ENCODE measurements at places on chromosomes 3 and 15.

DNA sequence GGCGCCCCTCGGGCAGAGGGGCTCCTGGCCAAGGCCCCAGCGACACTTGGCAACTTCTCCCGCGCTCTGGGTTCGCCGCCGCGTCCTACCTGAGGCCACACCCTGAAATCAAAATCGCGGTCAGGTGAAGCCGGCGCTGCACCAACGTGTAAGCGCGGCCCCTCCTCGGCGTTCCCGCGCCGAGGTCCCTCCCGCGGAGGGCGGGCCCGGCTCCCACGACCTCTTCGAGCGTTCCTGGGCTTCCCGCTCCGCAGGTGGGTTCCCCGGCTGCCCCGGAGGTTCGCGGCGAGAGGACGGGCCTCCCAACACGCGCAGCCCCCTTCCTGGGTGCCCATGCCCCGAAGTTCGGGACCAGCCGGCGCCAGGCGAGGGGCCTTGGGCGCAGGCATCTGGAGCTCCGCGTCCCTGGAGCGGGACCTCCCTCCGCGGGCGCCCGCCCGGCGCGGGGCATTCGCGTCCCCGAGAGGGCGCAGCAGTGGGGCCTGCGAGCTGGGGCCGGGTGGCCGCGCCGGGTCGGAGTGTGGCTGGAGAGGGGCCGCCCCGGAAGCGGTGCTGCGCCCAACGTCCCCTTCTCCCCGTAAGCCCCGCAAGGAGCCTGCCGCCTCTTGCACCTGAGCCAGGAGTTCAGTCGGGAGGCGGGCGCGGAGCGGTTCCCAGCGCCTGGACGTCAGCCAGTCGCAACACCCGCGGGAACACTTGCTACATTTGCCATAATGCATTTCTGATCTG is 13.7 kb downstream of the PAK6 start:
- DNase-seq, result no peak

GRCh38 chr3:112379020-112379690 is 46.2 kb downstream of the CD200 start:
- DNase-seq, result peak; percentile 95

DNA sequence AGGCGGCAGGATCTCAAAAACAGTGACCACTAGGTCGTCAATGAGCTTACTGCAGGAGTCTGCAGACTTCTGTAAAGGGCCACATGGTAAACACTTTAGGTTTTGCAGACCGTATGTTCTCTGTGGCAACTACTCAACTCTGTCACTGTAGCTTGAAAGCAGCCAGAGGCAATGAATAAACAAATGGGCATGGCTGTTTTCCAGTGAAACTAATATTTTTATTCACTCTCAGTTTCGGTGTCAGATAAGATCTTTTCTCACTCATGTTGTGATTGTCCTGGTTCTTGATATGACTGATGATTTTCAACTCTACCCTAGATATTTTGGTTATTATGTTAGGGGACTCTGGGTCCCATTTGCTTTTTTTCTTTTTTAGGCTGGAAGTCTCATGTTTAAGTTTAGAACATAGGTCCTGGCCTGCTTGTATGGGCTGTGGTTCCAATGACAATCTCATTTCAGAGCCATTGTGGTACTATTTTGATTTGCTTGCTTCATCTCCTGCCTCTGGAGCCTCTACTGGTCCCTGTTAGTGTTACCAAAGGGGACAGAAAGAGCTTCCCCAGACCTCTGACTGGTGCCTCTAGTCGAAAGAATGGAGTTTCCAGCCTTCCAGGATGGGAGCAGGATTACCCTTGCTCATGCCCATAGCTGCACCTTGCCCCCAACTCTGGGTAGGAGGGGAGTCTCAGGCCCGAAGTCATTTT is 222.0 kb downstream of the STT3B start:
- no peak for DNase-seq

- DNase-seq, result no peak
Measured at GRCh38 chr15:86912661-86913060, 833.0 kb downstream of the AGBL1 start.

DNA sequence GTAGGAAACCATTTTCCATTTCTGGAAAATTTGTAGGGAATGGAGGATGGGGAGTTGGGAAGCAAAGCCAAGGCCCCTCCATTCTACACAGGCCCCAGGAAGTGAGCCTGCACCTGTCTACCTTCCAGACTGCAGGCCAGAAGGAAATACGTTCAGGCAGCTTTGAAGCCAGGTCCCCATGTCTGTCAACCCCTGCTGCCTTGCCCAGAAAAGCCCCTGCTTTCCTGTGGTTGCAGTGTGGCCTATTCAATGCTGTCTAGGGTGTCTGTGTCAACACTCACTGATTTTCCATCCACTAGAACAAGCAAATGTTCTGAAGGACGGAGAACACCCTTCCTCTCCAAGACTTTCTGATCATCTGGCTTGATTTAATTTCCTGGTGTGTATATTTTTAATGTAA is 281.9 kb downstream of the TLE3 start:
- DNase-seq, result no peak

GRCh38 chr3:48070030-48070429 is 53.8 kb upstream of the MAP4 start:
- DNase-seq, result no peak

DNA sequence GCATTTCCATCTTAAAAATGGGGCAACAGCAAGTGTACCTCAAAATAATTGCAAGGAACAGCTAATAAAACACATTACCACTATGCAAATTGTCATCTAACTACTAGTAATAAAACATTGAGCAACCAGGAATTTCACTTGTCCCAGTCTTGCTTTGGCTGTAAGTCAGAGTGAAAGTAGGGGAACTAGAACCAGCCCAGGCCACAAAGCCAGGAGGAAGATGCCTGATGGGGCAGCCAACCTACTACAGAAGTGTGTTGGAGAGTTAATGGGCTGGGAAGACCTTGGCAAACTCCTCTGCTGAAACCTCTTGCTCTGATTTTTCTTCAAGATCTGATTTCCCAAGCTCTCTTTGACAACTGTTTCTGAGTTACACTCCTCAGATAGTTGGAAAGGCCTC is 40.2 kb upstream of the LPP start:
- DNase-seq, result no peak

DNA sequence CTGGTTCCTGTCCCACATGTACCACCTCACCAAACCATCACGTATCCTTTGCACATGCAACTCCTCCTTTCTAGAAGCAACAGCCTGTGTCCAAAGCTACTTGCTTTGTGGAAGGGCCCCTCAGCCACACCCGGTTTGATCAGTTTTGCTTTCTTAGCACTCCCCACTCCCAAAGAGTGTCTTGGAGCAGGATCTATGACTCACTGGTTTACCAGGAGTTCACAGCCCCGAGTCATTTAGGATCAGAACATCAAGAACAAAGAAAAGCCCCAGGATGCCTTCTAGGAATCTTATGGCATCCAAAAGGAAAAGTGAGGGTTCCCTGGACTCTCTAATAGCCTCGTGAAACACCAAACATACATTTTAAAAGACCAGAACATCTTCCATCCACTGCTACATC is 50.7 kb upstream of the IGF1R start:
- no peak for DNase-seq

DNA sequence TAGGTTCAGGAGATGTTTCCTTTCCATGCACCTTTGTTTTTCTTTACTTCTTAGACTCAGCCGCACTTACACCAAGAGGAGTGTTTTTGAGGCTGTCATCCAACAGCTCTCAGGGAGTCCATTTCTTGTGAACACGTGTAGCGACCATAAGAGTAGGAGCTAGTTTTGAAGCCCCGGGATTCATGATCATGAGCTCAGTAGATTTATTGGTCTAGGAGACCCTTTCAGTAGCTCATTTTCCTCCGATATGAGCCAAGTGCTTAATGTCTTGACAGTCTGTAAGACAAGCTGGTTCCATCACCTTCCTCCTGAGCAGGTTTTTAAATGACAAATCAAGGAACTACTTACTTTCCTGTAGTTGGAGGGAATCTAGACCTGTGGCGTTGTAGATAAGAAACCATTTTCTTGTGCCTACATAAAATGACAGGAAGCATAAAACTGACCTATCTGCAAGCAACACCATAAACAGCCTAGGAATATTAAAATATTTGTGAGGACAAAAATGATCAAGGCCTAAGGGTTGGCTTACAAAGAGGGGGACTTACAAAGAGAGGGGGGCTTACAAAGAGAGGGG is 172.6 kb upstream of the BHLHE40 start:
- no peak for DNase-seq

DNA sequence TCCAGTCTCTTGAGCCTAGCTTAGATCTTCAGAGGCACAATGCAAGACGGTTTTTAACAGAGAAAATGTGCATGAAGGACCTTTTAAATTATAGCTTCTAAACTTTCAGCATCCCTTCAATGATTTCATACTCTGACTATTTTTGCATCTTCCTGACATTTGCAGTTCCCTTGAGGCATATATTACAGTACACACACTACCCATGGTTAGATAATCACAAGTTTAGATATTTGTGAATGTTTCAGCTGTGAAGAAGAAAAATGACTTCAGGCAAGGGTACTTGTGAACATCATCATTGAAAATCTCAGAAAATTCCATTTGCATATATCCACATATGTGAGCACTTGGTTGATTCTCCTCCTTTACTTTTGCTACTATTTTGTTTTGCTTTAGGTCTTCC is 341.5 kb downstream of the ROBO2 start:
- no peak for DNase-seq

DNA sequence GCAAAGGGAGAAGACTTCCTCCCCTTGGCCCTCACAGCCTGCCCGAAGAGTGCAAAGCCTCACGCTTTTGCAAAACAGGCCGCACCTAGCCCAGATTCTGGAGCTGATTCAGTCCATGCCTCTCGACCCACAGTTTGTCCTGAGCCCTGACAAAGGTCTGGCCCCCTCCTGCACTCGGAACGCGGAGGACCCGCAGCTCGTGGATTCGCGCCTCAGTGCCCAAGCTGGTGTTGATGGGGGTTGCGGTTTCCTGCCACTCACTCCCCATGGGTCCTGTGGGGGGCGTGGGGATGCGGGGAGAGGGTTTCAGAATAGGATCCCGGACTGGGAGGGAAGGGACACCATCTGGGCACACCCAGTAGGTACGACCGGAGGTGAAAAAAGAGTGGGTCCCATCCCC is 594 bp upstream of the CRABP1 start:
- DNase-seq, result no peak

DNA sequence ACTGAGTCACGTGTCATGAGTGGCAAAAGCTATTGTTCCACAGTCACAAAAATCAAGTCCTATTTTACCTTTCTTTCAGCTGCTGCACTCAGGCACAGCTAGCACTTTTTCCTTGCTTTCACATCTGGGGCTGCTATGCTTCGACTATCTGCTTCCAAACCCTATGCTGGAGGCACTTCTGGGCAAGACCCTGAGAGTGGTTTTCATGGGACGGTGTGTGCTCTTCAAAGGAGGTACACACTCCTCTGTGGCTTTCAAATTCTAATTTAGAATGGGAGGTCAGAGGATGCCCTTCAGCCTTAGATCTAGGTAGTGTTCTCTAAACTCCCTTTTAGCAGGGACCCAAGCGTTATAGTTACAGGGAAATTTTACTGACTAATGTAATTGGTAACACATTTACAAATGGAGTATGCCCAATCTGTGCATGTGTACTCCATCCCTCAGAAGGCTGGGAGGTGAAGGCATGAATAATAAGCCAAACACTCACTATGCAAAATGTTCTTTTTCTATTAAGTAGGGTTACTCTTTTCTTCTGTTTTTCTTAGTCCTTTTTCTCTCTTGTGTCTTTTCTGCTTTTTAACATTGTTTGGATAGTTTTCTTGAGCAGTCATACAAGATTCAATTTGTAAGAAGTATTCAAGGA is 188.3 kb downstream of the LSAMP start:
- DNase-seq, result no peak

DNA sequence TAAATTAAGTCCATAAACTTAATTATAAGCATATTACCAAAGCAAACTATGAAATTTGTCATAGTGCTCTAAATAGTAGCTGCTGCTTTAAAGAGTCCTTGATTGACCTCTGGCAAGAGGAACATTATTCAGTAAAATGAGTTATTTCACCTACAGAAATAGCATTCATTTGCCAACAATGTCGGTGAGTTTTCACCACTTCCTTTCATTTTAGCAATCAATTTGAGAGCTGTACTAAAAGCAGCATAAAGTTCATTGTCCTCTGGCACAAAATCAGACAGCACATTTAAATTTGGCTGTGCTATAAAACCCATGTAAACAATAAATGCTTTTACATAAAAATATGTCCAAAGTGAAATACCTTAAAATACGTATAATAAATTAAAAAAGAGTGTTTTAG is 1515.7 kb downstream of the SI start:
- DNase-seq, result no peak

DNA sequence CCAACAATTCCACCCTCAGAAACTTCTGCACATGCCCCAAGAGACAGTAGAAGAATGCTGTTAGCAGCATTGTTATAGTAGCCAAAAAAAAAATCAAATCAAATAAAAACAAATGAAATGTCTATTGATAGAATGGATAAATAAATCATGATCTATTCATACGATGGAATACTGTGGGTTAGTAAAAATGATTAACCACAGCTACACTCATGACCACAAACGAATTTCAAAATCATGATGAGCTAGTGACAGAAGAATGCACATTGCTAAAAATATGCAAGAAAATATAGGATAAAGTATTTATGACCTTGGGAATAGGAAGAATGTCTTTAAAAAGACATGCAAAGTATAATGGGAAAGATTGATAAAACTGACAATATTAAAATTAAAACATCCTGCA is 57.5 kb upstream of the ACAN start:
- no peak for DNase-seq

DNA sequence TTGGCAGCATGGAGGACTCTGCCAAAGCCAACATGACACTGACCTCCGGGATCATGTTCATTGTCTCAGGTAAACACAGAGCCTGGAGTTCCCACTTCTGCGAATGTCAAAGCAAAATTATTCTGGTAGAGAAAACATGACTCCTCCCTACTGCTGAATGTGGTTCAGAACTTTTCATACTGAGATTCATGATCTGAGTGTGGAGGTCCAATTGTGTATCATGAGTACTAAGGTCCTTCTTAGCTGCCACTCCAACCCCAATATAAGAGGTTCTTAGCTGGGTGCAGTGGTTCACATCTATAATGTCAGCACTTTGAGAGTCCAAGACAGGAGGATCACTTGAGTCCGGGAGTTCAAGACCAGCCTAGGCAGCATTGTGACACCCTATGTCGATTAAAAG is 13.8 kb downstream of the CLDN18 start:
- no peak for DNase-seq

GRCh38 chr3:159852821-159853505 is 135.7 kb upstream of the IL12A start:
- no peak for DNase-seq

DNA sequence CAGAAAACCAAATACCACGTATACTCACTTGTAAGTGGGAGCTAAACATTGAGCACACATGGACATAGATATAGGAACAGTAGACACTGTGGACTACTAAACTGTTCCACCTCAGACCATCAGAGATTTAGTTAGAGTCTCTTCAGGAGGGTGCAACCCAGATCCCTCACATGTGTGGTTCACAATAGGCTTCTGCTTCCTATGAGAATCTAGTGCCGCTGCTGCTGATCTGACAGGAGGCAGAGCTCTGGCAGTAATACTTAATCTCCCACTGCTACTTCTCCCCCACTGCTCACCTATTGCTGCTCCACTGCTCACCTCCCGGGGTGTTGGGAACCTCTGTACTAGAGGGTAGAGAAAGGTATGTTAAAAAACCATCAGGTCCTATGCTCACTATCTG is 533.3 kb downstream of the NSUN3 start:
- no peak for DNase-seq

- no peak for DNase-seq
Measured at GRCh38 chr3:160434071-160434470, 15.5 kb downstream of the TRIM59 start.

GRCh38 chr3:197951392-197951990 is 1.5 kb downstream of the RPL35A start:
- DNase-seq, result no peak

Data from epithelial cell of prostate (primary cell).